ENCODE measurements at places on chromosomes 2 and 18. TPM values are rescaled to one million over a fixed set of nuclear protein-coding genes. Genes with fewer than 3 reads are reported as not detected.

DNA sequence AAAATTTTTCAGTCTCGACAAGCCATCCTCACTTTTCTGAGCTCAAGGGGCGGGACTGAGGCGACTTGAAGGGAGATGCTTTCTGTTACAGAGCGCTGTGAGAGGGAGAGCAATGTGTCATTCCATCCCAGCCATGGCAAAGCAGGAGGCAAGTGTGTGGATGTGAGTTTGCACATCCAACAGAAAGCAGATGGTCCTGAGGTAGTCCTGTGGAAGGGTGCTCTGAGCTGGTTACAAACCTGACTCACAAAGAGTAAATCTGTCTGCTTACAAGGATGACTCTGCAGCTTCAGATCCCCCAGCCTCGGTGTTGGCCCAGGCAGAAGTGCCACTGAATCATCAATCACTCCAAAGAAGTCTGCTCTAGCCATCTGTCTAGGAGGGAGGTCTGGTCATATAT lies 482.0 kb upstream of the DCC start:
- H3K4me1 ChIP-seq = no peaks in the 10 kb centered on the region
- no peaks in the 10 kb centered on the region for H3K27me3 ChIP-seq
- no peak for DNase-seq
- H3K27ac ChIP-seq = no peak overlapping the region
- H3K4me3 ChIP-seq = no peak overlapping the region

- no peaks in the 10 kb centered on the region for H3K4me1 ChIP-seq
- no peaks in the 10 kb centered on the region for H3K27me3 ChIP-seq
- no peak overlapping the region for H3K27ac ChIP-seq
- no peak overlapping the region for H3K4me3 ChIP-seq
- DNase-seq = no peak
These were observed 634.3 kb upstream of the SOX11 start for GRCh38 chr2:5057891-5058351.

DNA sequence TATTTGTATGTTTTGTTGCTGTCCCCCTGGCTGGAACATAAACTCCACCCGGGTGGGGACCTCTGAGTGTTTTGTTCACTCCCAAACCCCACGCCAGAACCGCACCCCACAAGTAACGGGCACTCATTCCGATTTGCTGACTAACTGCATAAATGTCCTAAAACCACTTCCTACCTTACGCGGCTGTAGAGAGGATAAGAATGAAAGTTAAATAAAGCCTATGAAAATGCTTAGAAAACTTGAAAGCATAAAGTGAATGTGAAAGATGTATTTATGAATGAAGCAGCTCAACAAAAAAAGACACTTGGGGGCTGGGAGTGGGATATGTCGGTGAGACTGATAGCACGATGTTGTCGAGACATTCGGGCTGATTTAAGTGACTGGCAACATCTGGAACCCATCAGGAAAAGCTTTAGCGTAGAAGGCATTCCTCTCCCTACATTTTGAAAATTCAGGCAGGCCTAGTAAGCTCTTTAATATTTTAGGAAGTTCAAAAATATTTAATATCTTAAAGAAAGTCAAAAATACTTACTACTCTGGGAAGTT lies 206.7 kb downstream of the SH3RF3 start:
- H3K27ac ChIP-seq = peak overlapping the region; percentile 96
- no peaks in the 10 kb centered on the region for H3K27me3 ChIP-seq
- H3K4me3 ChIP-seq = peak overlapping the region; percentile 52
- H3K4me1 ChIP-seq = peaks cover 92% of the 10 kb centered on the region
- H3K36me3 ChIP-seq = peaks cover 8% of the 10 kb centered on the region

The SUCLG1 gene
- 51.8 TPM for total RNA-seq

- no peak overlapping the region for H3K27ac ChIP-seq
- H3K36me3 ChIP-seq = no peaks in the 10 kb centered on the region
- DNase-seq = no peak
- H3K4me3 ChIP-seq = no peak overlapping the region
These were observed 22.6 kb downstream of the FOXI3 start for GRCh38 chr2:88429929-88430328.

The ALKAL2 gene
- 52.9 TPM for total RNA-seq

- H3K36me3 ChIP-seq = no peaks in the 10 kb centered on the region
- no peak overlapping the region for H3K4me3 ChIP-seq
- H3K4me1 ChIP-seq = peaks cover 25% of the 10 kb centered on the region
- H3K27me3 ChIP-seq = no peaks in the 10 kb centered on the region
These were observed 2026.1 kb upstream of the CELF4 start for GRCh38 chr18:39591649-39592048.

GRCh38 chr2:16093639-16094529 lies 153.5 kb downstream of the MYCN start:
- H3K36me3 ChIP-seq = no peaks in the 10 kb centered on the region
- no peak overlapping the region for H3K4me3 ChIP-seq
- H3K27me3 ChIP-seq = no peaks in the 10 kb centered on the region
- no peaks in the 10 kb centered on the region for H3K4me1 ChIP-seq
- H3K27ac ChIP-seq = no peak overlapping the region

DNA sequence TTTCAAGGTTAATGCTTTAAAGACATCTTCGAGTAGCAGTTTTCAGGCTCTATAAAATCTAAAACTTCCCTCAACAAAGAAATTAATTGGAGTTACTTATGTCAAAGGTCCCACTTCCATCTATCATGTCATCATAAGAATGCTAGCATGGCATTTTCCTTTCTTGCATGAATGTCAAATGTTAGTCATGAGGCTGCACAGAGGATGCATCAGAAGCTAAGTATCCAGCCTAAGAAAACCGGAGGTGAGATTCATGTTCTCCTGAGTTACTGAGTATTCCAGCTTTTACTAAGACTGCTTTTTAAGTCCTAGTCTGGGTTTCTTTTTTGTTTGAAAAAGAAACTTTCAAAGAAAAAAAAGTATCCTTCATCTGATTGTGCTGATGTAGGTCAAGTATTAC lies 130.6 kb upstream of the CDH19 start:
- no peaks in the 10 kb centered on the region for H3K4me1 ChIP-seq
- no peak overlapping the region for H3K4me3 ChIP-seq
- no peak overlapping the region for H3K27ac ChIP-seq
- no peak for DNase-seq
- H3K27me3 ChIP-seq = peaks cover 4% of the 10 kb centered on the region

The IL1A gene
- not detected for total RNA-seq

DNA sequence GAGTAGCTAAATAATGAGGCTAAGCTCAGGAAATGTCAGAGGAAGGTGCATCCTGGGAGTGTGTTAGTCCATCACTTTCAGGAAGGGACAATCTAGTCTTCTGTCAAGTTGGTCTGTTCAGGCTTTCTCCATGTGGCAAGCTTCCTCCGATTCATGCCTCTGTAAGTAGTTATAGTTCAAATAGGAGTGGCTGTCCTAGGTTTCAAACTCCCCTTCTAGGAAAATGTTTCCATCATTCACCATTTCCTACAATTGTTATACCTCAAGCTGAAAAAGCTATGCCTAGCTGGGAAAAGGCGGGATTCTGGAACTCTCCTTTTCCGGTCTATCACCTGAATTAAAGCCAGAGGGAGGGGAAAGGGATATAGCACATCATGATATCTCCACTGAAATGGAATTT lies 287.7 kb upstream of the ZSWIM2 start:
- H3K4me1 ChIP-seq = no peaks in the 10 kb centered on the region
- H3K27me3 ChIP-seq = peaks cover 28% of the 10 kb centered on the region
- no peaks in the 10 kb centered on the region for H3K36me3 ChIP-seq

The GPR155 gene
- total RNA-seq = 5.2 TPM

GRCh38 chr2:170771421-170771937 lies 1.3 kb downstream of the ERICH2 start:
- H3K36me3 ChIP-seq = no peaks in the 10 kb centered on the region
- H3K27me3 ChIP-seq = peaks cover 57% of the 10 kb centered on the region
- peak overlapping the region; percentile 66 for H3K4me3 ChIP-seq
- no peak for DNase-seq
- H3K27ac ChIP-seq = no peak overlapping the region

DNA sequence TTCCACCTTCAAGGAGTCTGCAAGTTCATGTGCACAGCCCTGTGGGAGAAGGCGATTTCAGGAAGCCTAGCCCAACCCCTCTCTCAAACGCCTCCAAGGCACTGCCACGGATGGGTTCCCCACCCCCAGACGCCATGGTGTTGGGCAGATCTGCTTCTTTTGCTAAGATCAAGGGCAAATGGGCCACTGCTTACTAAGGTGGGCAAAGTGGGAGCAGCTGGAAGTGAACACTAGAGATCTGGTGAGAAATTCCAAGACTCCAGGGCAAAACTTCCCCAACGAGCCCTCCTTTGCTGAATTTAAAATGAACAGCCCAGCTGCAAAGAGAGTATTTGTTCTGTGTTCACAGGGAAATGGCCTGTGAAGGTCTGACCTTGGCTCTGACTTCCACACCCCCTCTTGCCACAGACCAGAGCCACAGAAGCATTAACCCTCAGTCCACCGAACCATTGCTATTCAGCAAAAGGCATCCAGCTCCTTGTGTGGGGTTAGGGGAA lies 45.1 kb upstream of the ZBTB7C start:
- H3K4me1 ChIP-seq = peaks cover 38% of the 10 kb centered on the region
- peak overlapping the region; percentile 92 for H3K27ac ChIP-seq
- H3K4me3 ChIP-seq = no peak overlapping the region
- H3K27me3 ChIP-seq = peaks cover 12% of the 10 kb centered on the region

- no peak overlapping the region for H3K4me3 ChIP-seq
- no peaks in the 10 kb centered on the region for H3K36me3 ChIP-seq
- H3K4me1 ChIP-seq = peaks cover 39% of the 10 kb centered on the region
- no peaks in the 10 kb centered on the region for H3K27me3 ChIP-seq
- DNase-seq = no peak
These were observed 13.2 kb downstream of the SH2D6 start for GRCh38 chr2:85431570-85432205.

DNA sequence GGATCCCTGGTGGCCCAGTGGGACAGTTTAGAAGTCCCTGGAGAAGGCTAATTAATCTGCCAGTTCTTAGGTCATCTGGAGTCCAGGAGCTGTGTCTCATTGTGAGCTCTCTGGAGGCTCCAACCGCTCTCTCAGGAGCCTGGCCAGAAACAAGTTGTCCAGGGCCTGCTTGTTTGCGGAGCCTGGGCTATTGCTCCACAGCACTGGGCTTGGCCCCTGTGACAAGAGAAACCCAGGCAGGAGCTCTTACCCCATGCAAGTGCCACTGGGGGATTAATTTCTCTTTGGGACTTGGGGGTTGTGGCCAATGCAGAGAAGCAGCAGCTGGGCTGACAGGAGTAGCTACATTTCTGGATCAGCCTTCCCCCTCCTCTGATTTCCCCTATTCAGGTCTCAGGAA lies 24.5 kb upstream of the TNP1 start:
- H3K27ac ChIP-seq = no peak overlapping the region
- H3K36me3 ChIP-seq = no peaks in the 10 kb centered on the region
- H3K4me3 ChIP-seq = no peak overlapping the region
- H3K4me1 ChIP-seq = peaks cover 7% of the 10 kb centered on the region
- peaks cover 13% of the 10 kb centered on the region for H3K27me3 ChIP-seq
- no peak for DNase-seq

DNA sequence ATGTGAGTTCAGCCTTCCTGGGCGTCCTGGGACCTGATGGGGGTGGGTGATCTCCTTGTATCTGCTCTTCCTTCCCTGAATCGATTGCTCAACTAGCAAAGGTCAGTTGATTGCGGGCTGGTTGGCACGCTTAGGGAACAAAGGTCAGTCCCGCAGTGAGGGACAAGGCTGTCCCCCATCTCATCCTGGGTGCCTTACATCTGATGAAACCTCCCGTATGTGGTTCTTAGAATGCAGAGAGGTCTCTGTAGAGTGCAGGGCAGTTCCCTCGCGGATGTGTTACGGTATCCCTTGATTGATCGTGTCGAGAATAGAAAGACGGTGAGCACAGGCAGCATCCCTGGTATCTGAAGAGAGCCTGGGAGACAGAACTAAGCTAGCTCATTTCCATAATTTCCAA lies 56.4 kb upstream of the RBM44 start:
- no peak overlapping the region for H3K4me3 ChIP-seq
- H3K27me3 ChIP-seq = no peaks in the 10 kb centered on the region
- H3K36me3 ChIP-seq = peaks cover 3% of the 10 kb centered on the region
- peak overlapping the region; percentile 39 for H3K27ac ChIP-seq
- peaks cover 34% of the 10 kb centered on the region for H3K4me1 ChIP-seq

- H3K27me3 ChIP-seq = no peaks in the 10 kb centered on the region
- no peak overlapping the region for H3K27ac ChIP-seq
- H3K36me3 ChIP-seq = peaks cover 2% of the 10 kb centered on the region
- H3K4me3 ChIP-seq = no peak overlapping the region
- no peak for DNase-seq
These were observed 69.9 kb downstream of the PLB1 start for GRCh38 chr2:28565720-28566295.

GRCh38 chr2:10256031-10256514 lies 46.6 kb upstream of the HPCAL1 start:
- H3K36me3 ChIP-seq = no peaks in the 10 kb centered on the region
- H3K4me3 ChIP-seq = no peak overlapping the region
- no peak for DNase-seq

DNA sequence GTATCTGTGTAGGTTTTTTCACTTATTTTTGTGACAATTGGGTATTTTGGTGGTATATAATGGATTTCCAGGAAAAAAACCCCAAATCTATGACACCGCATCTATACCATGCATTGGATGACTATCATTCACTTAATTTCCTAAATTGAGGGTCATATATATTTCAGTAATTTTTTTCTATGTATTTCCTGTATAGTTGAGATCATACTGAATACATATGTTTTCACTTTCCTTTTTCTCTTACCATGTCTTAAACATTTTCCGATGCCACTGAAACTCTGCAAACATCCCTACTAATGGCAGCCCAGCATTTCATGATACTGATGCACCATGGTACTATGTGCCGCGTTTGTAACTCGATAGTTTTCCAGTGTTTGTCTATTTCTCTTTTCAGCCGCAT lies 40.4 kb downstream of the CDKL4 start:
- peaks cover 5% of the 10 kb centered on the region for H3K4me1 ChIP-seq
- no peak for DNase-seq
- no peaks in the 10 kb centered on the region for H3K36me3 ChIP-seq
- no peak overlapping the region for H3K4me3 ChIP-seq
- H3K27me3 ChIP-seq = peaks cover 10% of the 10 kb centered on the region

The DRC1 gene
- not detected for total RNA-seq

The EMILIN1 gene
- total RNA-seq = 212 TPM

The ZCCHC2 gene
- 11.2 TPM for total RNA-seq

The CFAP221 gene
- total RNA-seq = not detected

- peak overlapping the region; percentile 3 for H3K4me3 ChIP-seq
- H3K4me1 ChIP-seq = peaks cover 76% of the 10 kb centered on the region
- no peaks in the 10 kb centered on the region for H3K36me3 ChIP-seq
- H3K27ac ChIP-seq = peak overlapping the region; percentile 92
- H3K27me3 ChIP-seq = no peaks in the 10 kb centered on the region
- no peak for DNase-seq
These were observed 123.5 kb upstream of the ZFP36L2 start for GRCh38 chr2:43349904-43350303.

All from osteocyte (in vitro differentiated cells).